ENCODE measurements at places on chromosomes 3 and 15. TPM values are rescaled to one million over a fixed set of nuclear protein-coding genes. Genes with fewer than 3 reads are reported as not detected.

DNA sequence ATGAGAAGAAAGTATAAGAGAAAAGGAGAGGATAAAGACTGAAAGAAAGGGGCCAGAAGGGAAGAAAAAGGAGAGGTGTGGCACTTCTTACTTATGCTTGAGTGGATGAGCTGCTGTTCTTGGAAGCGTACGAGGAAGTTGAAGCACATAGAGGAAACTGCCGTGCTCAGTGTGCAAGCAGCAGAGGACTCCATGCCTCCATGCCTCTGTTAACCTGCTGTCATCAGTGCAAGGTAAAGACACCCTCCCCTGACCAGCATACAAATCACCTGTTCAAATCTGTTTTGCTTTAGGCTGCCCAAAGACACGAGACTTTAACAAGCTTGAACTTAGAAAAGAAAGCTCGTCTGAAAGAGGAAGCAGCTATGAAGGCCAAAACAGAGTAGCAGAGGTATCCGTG is 6.4 kb downstream of the WDR5B start:
- H3K4me3 ChIP-seq = no peak overlapping the region
- peak overlapping the region; percentile 17 for H3K27ac ChIP-seq
- H3K36me3 ChIP-seq = peaks cover 46% of the 10 kb centered on the region

- H3K27ac ChIP-seq = no peak overlapping the region
- no peaks in the 10 kb centered on the region for H3K36me3 ChIP-seq
- H3K27me3 ChIP-seq = peaks cover 8% of the 10 kb centered on the region
- DNase-seq = no peak
- no peaks in the 10 kb centered on the region for H3K4me1 ChIP-seq
These were observed 40.6 kb upstream of the NMNAT3 start for GRCh38 chr3:139718415-139718814.

DNA sequence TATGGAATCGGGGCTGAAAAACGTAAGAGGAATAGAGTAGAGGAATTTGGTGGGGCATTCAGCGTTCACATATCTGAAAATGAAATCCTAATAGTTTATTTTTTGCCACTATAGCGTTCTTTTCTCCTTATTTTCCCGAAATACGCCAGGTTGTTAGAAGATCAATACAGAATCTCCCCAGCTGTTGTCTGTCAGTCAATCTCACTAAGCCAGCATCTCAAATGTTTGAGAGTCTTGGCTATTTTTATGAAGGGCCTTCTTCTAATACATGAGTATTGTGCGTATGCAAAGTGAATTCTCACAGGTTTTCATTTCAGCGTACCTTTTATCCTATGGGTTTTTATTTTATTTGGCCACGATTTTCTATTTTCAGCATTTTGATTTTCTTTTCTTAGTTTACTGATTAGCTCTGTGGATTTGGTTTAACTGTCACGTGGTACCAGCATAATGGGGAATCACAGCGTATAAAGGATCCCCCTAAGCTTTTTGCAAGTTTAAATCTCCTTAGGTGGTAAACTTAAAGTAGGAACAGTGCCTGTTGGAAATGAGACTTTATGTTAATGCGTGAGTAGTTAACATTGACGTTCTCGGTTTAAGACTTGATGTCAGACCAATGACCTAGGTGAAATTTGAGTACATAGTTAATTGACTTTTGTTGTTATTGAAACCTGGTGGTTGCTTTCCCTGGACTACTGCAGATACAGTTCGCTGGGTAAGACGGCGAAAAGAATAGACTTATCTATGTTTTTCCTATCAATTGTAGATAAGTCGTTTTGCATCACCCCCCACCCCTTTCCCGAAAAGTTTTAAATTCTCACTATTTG is 1.3 kb downstream of the FXR1 start:
- peak overlapping the region; percentile 94 for H3K27ac ChIP-seq
- H3K4me1 ChIP-seq = peaks cover 51% of the 10 kb centered on the region
- H3K4me3 ChIP-seq = peak overlapping the region; percentile 93
- H3K36me3 ChIP-seq = peaks cover 33% of the 10 kb centered on the region
- H3K27me3 ChIP-seq = no peaks in the 10 kb centered on the region

DNA sequence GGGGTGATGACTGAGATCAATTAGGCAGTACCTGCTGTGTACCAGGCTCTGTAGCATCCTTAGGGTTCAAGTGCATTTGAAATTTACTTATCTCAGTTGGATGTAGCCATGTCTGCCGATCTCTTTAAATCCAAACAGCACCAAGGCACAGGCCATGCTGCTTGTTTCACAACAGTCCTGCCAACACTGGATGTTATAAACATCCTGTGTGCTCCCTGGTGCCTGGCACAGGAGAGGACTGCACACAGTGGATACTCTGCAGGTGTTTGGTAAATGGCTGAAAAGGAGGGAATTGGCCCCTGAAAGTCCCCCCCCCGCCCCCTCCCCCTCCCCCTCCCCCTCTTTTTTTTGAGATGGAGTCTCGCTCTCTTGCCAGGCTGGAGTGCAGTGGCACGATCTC is 27.0 kb downstream of the CTSH start:
- H3K36me3 ChIP-seq = peaks cover 39% of the 10 kb centered on the region
- no peak overlapping the region for H3K4me3 ChIP-seq
- H3K27me3 ChIP-seq = no peaks in the 10 kb centered on the region
- H3K4me1 ChIP-seq = peaks cover 18% of the 10 kb centered on the region
- no peak for DNase-seq

- peaks cover 5% of the 10 kb centered on the region for H3K4me1 ChIP-seq
- H3K27ac ChIP-seq = no peak overlapping the region
- DNase-seq = no peak
- H3K27me3 ChIP-seq = peaks cover 35% of the 10 kb centered on the region
- no peak overlapping the region for H3K4me3 ChIP-seq
These were observed 67.1 kb upstream of the SH3GL3 start for GRCh38 chr15:83380059-83380458.

DNA sequence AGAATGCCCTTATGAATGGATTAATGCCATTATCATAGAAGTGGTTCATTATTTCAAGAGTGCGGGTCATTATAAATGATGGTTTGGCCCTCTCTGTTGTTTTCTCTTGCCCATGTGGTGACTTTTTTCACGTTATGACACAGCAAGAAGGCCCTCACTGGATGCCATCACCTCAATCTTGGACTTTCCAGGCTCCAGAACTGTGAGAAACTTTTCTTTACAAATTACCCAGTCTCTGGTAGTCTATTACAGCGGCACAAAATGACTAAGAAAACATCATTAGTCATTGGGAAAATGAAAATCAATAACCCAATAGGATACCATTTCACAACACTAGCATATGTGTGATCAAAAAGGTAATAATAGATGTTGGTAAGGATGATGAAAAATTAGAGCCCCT is 119.0 kb upstream of the LPP start:
- DNase-seq = no peak
- no peak overlapping the region for H3K27ac ChIP-seq
- peaks cover 2% of the 10 kb centered on the region for H3K27me3 ChIP-seq
- peaks cover 13% of the 10 kb centered on the region for H3K36me3 ChIP-seq
- no peak overlapping the region for H3K4me3 ChIP-seq

The GOLGA8G gene
- total RNA-seq = not detected

GRCh38 chr3:36792342-36792741 is 28.0 kb upstream of the DCLK3 start:
- H3K27ac ChIP-seq = no peak overlapping the region
- H3K36me3 ChIP-seq = no peaks in the 10 kb centered on the region
- H3K27me3 ChIP-seq = peaks cover 11% of the 10 kb centered on the region
- no peak overlapping the region for H3K4me3 ChIP-seq
- peak; percentile 39 for DNase-seq
- H3K4me1 ChIP-seq = no peaks in the 10 kb centered on the region

The GOLGA8T gene
- 0.94 TPM for total RNA-seq

DNA sequence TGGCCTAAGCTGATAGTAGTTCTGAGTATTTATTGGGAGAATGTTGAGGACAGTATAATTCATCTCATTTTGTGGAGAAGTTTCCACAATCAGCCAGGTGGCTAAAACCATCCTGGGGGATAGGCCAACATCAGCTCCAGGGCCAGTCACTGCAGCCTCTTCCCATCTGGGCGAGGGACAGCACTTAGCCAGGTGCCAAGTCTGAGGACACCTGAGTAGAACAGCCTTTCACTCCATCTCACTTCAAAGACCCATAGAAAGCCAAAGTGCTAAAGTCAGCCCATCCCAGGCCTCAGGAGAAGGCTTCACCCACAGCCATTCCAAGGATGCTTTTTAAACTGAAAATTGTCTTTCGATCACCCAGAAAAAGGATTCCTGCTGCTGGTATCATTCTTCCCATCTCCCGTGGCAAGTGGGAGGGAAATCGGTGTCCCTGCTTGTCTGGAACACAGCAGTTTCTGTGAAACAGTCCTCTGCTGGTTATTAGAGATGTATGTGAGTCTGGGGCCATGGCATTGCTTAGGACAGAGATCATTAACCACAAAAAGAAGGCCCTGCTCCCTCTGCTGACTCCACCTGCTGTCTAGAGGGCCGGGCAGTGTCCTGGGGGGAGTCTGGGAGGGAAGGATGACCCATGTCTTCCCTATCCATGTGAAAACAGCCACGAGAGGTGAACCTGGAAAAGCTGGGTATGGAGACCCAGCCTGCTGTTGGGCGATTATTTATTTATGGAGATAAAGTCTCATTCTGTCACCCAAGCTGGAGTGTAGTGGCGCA is 9.6 kb downstream of the CALML4 start:
- no peaks in the 10 kb centered on the region for H3K4me1 ChIP-seq
- H3K27me3 ChIP-seq = no peaks in the 10 kb centered on the region
- DNase-seq = peak; percentile 18
- H3K36me3 ChIP-seq = peaks cover 36% of the 10 kb centered on the region

DNA sequence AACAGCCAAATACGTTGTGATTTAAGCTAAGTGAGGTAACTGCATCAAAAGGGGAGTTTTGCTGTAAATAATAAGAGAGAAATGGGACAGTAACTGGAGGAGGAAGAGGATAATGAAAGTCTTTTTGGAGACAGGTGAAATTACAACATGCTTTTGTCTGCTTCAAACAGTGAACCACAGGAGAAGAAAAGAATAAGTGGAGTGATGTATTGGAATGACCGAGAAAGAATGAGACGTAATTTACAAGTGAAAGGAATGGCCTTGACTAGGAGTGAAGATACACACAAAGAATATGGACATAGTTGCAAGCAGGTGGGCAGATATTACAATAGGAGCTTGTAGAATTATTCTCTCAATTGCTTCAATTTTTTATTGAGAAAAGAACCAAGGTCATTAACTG is 550.8 kb downstream of the DIPK2A start:
- no peaks in the 10 kb centered on the region for H3K27me3 ChIP-seq
- DNase-seq = no peak
- no peak overlapping the region for H3K27ac ChIP-seq
- no peaks in the 10 kb centered on the region for H3K4me1 ChIP-seq
- H3K4me3 ChIP-seq = no peak overlapping the region

The ZNF445 gene
- 25.6 TPM for total RNA-seq

The GNAT1 gene
- total RNA-seq = not detected

DNA sequence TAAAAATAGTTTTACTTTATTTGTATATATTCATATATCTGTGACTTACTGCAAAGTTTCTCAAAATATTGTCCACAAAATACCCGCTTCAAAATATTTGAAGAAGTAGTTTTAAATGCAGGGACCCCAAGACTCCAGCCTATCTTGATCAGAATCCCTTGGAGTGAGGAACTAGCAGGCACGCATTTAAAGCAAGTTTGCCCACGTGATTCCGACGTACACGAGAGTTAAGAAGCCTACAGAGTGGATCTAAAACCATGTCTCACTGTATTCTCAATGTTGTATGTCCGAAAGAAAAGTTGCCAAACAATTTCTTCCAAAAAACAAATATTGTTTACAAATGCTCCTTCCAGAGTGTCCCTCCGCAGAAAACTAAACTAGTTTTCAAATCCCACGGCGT is 1.7 kb downstream of the GABRB3 start:
- H3K27me3 ChIP-seq = peaks cover 16% of the 10 kb centered on the region
- H3K4me1 ChIP-seq = peaks cover 2% of the 10 kb centered on the region
- no peak overlapping the region for H3K4me3 ChIP-seq
- no peak overlapping the region for H3K27ac ChIP-seq

DNA sequence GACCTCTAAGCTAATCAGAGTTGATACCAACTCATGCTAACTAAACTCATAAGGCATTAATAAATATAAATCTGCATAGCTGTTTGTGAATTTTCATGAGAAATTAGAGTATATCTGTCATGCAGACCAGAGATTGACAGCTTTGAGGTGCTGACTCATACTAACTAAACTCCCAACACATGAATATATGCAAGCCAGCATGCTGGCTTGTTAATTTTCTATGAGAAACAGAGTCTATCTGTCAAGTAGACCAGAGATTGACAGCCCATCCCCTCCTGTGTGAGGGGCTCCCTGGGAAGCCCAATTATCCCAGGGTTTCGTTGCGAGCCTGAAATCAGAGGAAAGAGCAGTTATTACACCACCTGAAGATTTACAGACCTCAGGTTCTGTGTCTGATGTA is 69.3 kb downstream of the CD47 start:
- peaks cover 1% of the 10 kb centered on the region for H3K4me1 ChIP-seq
- peaks cover 12% of the 10 kb centered on the region for H3K27me3 ChIP-seq
- H3K4me3 ChIP-seq = no peak overlapping the region
- no peak for DNase-seq

DNA sequence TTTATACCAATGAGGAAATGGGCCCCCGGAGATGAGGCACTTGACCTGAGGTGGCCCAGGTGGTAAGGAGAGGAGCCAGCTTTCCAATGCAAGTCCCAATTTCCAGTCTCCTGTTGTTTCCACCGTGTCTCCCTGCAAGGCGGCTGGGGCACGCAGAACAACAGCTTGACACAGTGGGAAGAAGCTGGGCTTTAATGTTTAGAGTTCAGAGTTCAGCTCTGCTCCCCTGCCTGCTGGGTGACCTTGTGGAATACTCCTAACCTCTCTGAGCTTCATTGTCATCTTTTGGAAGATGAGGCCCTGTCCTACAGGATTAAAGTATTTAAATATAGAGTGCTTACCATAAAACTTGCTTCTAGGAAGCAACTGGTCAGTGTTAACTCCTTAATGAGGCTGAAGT is 80.3 kb downstream of the SMAD3 start:
- H3K27ac ChIP-seq = no peak overlapping the region
- H3K36me3 ChIP-seq = peaks cover 8% of the 10 kb centered on the region
- H3K4me1 ChIP-seq = peaks cover 75% of the 10 kb centered on the region
- no peak for DNase-seq

DNA sequence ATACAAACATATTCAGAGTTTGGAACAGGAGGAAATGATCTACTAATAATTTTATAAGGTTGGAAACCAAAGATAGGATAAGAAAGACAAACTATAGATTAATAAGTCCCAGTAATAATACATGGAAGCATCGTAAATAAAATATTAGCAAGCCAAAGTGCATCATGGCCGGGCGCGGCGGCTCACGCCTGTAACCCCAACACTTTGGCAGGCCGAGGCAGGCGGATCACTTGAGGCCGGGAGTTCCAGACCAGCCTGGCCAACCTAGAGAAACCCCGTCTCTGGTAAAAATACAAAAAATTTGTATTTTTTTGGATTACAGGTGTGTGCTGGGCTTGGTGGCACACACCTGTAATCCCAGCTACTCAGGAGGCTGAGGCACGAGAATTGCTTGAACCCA is 14.9 kb downstream of the MUC4 start:
- peaks cover 18% of the 10 kb centered on the region for H3K27me3 ChIP-seq
- H3K36me3 ChIP-seq = peaks cover 4% of the 10 kb centered on the region
- no peak for DNase-seq
- peaks cover 18% of the 10 kb centered on the region for H3K4me1 ChIP-seq
